NCI-H1048 (cell line): ENCODE measurements at places on chromosomes 1 and 21.

- no peak for DNase-seq
Observed at GRCh38 chr1:17711941-17712340, 43.2 kb upstream of the ACTL8 start.

- DNase-seq = no peak
Observed at GRCh38 chr1:229889031-229889517, 178.0 kb upstream of the GALNT2 start.

DNA sequence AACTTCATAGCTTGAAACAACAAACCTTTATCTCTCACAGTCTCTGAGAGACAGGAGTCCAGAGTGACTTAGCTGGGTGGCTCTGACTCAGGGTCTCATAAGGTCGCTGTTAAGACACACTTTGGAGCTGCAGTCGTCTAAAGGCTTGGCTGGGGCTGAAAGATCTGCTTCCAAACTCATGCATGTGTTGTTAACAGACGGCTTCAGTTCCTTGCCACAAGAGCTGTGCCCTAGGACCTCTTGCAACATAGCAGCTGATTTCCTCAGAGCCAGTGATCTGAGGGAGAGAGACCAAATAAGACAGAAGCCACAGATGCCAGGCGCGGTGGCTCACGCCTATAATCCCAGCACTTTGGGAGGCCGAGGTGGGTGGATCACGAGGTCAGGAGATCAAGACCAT is 176.8 kb downstream of the DISC1 start:
- DNase-seq = no peak

DNA sequence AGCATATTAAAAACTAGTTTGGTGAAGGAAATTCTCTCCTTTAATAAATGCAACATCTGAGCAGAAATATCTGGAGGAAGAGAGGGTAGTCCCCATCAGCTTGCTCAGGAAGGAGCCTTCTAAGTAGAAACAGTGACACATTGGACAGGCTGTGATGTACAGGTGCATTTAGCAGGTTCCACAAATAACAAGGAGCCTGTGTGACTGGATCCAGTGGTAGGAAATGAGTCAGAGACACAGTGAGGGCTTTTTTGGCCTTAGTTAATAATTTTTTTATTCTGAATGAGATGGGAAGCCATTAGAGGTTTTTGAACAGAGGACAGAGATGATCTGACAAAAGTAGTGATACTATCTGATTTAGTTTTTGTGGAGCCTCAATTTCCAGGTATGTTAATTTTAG is 738.9 kb upstream of the PTBP2 start:
- DNase-seq = no peak

GRCh38 chr21:46253610-46254124 is 25.1 kb upstream of the LSS start:
- no peak for DNase-seq

DNA sequence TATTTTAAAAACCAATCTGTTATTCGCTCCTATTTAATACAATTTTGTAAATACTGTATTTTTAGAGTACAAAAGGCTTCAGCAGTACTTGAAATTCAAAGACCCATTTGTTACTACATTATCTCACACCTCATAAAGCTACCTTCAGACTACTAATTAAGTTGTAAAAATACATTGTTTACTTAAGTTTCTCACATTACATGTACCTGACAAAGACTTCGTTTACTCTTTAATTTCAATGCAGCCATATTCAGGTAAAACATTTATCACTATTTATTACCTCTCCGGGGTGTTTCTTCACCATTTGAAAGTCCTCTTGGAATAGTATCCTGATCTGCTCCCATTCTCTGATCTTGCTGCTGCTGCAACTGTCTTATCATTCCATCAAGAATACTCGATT is 55.2 kb downstream of the BRWD1 start:
- no peak for DNase-seq

GRCh38 chr1:220369511-220369910 is 97.3 kb upstream of the RAB3GAP2 start:
- DNase-seq = no peak

GRCh38 chr1:54391450-54392209 is 14.6 kb downstream of the SSBP3 start:
- no peak for DNase-seq

DNA sequence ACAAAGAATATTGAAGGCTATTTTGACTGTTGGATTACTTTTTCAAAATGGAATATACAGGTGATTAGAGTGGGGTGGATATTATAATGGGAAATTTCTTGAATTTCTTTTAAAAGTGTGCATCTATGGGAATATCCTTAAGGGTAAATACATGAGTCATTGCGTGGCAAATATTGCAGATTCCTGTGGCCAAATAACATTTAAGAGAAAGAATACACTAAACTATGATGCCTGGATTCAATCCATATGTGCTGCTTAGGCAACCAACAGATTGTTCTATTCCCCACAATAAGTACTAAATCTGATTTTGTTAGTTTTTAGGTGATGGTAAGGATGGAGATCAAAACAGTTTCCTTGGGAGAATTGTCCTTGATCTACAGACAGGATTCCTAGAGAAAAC is 119.5 kb downstream of the HMCN1 start:
- no peak for DNase-seq
